A549 treated with Mapracorat at 1 μM for 4 hours (cell line): ENCODE measurements at places on chromosomes 16 and 17. TPM values are rescaled to one million over a fixed set of nuclear protein-coding genes. Genes with fewer than 3 reads are reported as not detected.

The AOC3 gene
- 1.1 to 2.0 TPM (median 1.4 TPM) in 5 replicates for total RNA-seq

The CLEC3A gene
- total RNA-seq = not detected in 5 replicates

The PDE6G gene
- 1.4 to 3.3 TPM (median 2.0 TPM) in 5 replicates for total RNA-seq

The SLC52A1 gene
- total RNA-seq = 0.42 to 0.97 TPM (median 0.76 TPM) in 5 replicates

The LPO gene
- not detected in 5 replicates for total RNA-seq

The WNT3 gene
- 3.6 to 5.1 TPM (median 4.4 TPM) in 5 replicates for total RNA-seq

The MYH3 gene
- total RNA-seq = 0.72 to 1.6 TPM (median 0.74 TPM) in 5 replicates

The DRC3 gene
- 1.4 to 3.5 TPM (median 1.9 TPM) in 5 replicates for total RNA-seq

The BCL6B gene
- total RNA-seq = not detected in 5 replicates

The SLC13A2 gene
- 0.12 to 0.19 TPM (median 0.17 TPM) in 4 of 5 replicates, not detected in the other for total RNA-seq

The NOD2 gene
- total RNA-seq = 0.02 TPM in 1 of 5 replicates, not detected in the others

The HS3ST3A1 gene
- 0.32 TPM in 1 of 5 replicates, not detected in the others for total RNA-seq

The GPRC5B gene
- total RNA-seq = 28.8 to 39.0 TPM (median 38.4 TPM) in 5 replicates

The TAC4 gene
- total RNA-seq = not detected in 5 replicates

The SLC35G6 gene
- 0.07 TPM in 1 of 5 replicates, not detected in the others for total RNA-seq

The GRIN2C gene
- total RNA-seq = 0.16 to 0.65 TPM (median 0.23 TPM) in 5 replicates

The ALDH3A1 gene
- total RNA-seq = 777 to 1,128 TPM (median 798 TPM) in 5 replicates

The SMPD3 gene
- total RNA-seq = 0.05 to 0.36 TPM (median 0.10 TPM) in 5 replicates

The USP36 gene
- total RNA-seq = 50.5 to 62.2 TPM (median 58.6 TPM) in 5 replicates

The GPRC5C gene
- 40.7 to 67.4 TPM (median 60.7 TPM) in 5 replicates for total RNA-seq

The MT1G gene
- not detected in 5 replicates for total RNA-seq

The CNEP1R1 gene
- 17.4 to 21.8 TPM (median 20.6 TPM) in 5 replicates for total RNA-seq

The OR3A2 gene
- total RNA-seq = not detected in 5 replicates

The TSPOAP1 gene
- not detected in 5 replicates for total RNA-seq

The TPSD1 gene
- 0.11 TPM in 1 of 5 replicates, not detected in the others for total RNA-seq

The CRYM gene
- 1.9 to 2.3 TPM (median 2.1 TPM) in 5 replicates for total RNA-seq

The WFDC1 gene
- total RNA-seq = 0.27 TPM in 1 of 5 replicates, not detected in the others

The PKD1 gene
- total RNA-seq = 33.0 to 58.8 TPM (median 49.3 TPM) in 5 replicates

The OR3A3 gene
- not detected in 5 replicates for total RNA-seq

The HCFC1R1 gene
- total RNA-seq = 231 to 250 TPM (median 239 TPM) in 5 replicates

The SLC12A4 gene
- 23.7 to 39.8 TPM (median 34.1 TPM) in 5 replicates for total RNA-seq

The WNK4 gene
- 1.1 to 1.8 TPM (median 1.3 TPM) in 5 replicates for total RNA-seq

The C17orf100 gene
- 1.7 to 3.5 TPM (median 2.6 TPM) in 5 replicates for total RNA-seq

The SLC38A8 gene
- not detected in 5 replicates for total RNA-seq

The GINS2 gene
- total RNA-seq = 28.0 to 32.0 TPM (median 30.8 TPM) in 5 replicates

The GRAP gene
- total RNA-seq = 0.20 to 0.50 TPM (median 0.29 TPM) in 5 replicates

The SCN4A gene
- total RNA-seq = 0.02 to 0.20 TPM (median 0.05 TPM) in 5 replicates

The FBXL19 gene
- 9.8 to 19.2 TPM (median 18.4 TPM) in 5 replicates for total RNA-seq

The HOXB9 gene
- total RNA-seq = 6.9 to 8.0 TPM (median 7.6 TPM) in 5 replicates

The AGRP gene
- total RNA-seq = not detected in 5 replicates

The TRPV3 gene
- total RNA-seq = 0.22 to 0.59 TPM (median 0.28 TPM) in 5 replicates

The ENPP7 gene
- total RNA-seq = not detected in 5 replicates

The CACNA1H gene
- total RNA-seq = 9.8 to 17.8 TPM (median 15.9 TPM) in 5 replicates

The LYZL6 gene
- not detected in 5 replicates for total RNA-seq

The KRTAP2-1 gene
- total RNA-seq = not detected in 5 replicates

The TBX4 gene
- 0.23 to 0.36 TPM (median 0.30 TPM) in 5 replicates for total RNA-seq

The EMC6 gene
- total RNA-seq = 102 to 161 TPM (median 154 TPM) in 5 replicates

The SPATA22 gene
- not detected in 5 replicates for total RNA-seq

The MPP3 gene
- 15.0 to 19.4 TPM (median 16.5 TPM) in 5 replicates for total RNA-seq

The TBC1D3H gene
- not detected in 5 replicates for total RNA-seq

The SNAI3 gene
- 0.07 to 0.23 TPM (median 0.16 TPM) in 5 replicates for total RNA-seq
